Glutamatergic neuron (in vitro differentiated cells): ENCODE measurements at places on chromosomes 1 and 21. TPM values are rescaled to one million over a fixed set of nuclear protein-coding genes. Genes with fewer than 3 reads are reported as not detected.

GRCh38 chr1:202323731-202324130 lies 18.0 kb downstream of the UBE2T start:
- no peak for DNase-seq

- DNase-seq = no peak
Measured at GRCh38 chr1:57450981-57451380, 27.1 kb upstream of the DAB1 start.

ZSCAN20 gene
- total RNA-seq = 9.7 TPM

ABCG1 gene
- 31.9 TPM for total RNA-seq

- DNase-seq = no peak
Measured at GRCh38 chr1:19597496-19598309, 46.4 kb upstream of the NBL1 start.

SHISAL2A gene
- not detected for total RNA-seq
